ENCODE measurements at places on chromosomes 7 and 10. TPM values are rescaled to one million over a fixed set of nuclear protein-coding genes. Genes with fewer than 3 reads are reported as not detected.

The TFEC gene
- total RNA-seq = under 0.01 TPM

The MSMB gene
- 0.34 TPM for total RNA-seq

The MAGI2 gene
- 1.7 TPM for total RNA-seq

The HOXA2 gene
- total RNA-seq = not detected

The CALML5 gene
- total RNA-seq = 2.3 TPM

The FZD1 gene
- total RNA-seq = 7.2 TPM

The TMEM273 gene
- total RNA-seq = 0.34 TPM

The EBLN1 gene
- total RNA-seq = not detected

The AKR1D1 gene
- total RNA-seq = not detected

The GHITM gene
- total RNA-seq = 395 TPM

Data from nasal cavity respiratory epithelium epithelial cell of viscerocranial mucosa (primary cell).